ENCODE measurements at places on chromosomes 13 and 19.

DNA sequence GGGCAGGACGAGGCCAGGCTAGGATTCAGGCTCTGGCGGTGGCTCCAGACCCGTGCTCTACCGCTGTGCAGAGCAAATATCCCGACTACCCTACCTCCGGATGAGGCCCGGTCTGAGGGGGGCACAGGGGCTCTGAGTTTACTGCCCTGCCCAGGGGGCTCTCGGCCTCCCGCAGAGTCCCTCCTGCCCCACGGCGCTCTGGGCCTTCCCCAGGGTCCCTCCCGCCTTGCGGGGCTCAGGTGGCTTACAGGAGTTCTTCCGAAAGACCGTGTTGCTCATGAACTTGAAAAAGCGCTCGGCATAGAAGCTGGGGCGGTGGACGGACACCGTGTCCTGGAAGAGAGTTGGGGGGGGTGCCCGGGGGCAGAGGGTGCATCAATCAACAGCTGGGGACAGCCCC is 19.1 kb upstream of the CACTIN start:
- no peak for DNase-seq

DNA sequence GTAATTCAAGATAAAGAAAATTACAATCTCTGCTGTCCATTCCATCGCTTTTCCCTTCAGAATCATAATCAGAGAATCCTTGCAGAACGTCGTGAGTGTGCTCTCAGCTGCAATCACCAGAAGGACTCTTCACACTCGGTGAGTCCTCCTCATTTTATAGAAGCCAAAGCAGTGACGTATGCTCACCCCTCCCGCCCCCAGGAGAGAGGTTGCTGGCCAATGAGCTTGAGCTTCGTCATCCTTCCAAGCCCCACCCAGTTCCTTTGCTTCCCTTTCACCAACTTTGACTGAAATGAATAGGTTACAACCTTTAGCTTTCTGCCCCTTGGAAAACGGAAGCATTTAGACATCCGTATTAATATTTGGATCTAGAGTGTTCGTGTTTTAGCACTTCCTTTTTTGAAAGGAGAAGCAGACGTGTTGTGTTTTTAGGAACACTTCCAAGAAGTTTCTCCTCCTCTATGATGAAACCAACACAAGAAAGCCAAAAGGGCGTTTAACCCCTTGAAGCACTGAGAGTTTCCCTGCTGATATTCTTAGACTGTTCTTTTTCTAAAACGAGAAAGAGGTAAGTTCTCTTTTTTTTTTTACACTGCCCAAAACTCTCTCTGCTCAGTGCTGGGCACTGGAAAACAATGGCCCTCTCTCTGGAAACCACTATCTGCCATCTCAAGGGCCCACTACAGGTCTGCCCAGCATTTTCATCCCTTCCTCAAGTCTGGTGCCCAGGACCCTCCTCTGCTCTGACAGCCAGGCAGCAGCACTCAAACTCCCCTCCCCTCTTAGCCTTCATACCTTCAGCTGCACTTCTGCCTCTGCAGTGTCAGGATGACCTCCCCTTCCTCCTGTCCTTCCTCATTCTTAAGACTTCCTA is 44.3 kb upstream of the CEACAM21 start:
- peak; percentile 83 for DNase-seq

- DNase-seq = peak; percentile 99
These were observed at the start of gene KANK3 for GRCh38 chr19:8342684-8343482. Gene KANK3 (minus strand): TSS chr19:8343262. CDS start chr19:8337828, 5,434 bp downstream.

GRCh38 chr13:43495732-43496131 is 291.0 kb downstream of the ENOX1 start:
- DNase-seq = no peak

DNA sequence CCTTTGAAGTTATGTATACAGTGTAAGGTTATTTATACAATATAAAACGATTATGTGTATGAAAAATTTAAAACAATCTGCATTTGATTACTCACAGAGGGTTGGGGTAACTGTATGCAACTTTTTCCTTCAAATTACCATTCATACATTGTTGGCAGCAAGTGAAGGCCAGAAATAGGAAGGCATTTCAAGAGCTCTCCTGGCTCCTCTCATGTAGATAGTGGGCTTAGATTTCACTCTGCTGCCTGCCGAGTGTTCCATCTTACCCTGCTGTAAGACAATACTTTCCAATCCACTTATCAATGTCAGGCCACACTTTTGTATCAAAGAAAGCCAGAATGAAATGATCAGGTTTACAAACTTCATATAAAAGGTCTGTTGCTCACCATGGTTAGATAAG is 245.2 kb downstream of the DNAJC15 start:
- DNase-seq = no peak

- DNase-seq = no peak
These were observed 46.7 kb downstream of the ZNRF4 start for GRCh38 chr19:5501907-5502306.

DNA sequence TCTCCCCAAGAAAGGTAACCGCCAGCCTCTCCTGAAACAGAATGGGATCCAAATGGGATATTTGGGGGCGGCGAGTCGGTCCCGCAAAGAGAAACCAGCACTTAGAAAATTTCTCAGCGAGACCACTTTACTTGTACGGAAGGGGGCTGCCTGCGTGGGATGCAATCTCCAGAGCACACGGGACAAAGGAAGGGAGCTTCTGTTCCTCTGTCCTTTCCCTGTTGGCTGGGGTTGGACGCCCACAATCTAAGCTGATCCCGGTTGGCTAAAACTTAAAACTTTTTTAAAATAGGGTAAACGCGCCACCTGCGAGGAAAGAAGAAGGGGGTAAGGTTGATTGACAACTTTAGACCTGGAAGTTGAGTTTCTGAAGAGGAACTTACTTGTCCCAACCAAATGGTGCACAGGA is 826 bp upstream of the BSG start:
- DNase-seq = no peak
